Type B pancreatic cell (in vitro differentiated cells): ENCODE measurements at places on chromosomes 11 and 22.

- no peak for DNase-seq
These were observed 16.5 kb downstream of the KCTD21 start for GRCh38 chr11:78171951-78172350.

- no peak for DNase-seq
These were observed 35.2 kb downstream of the ALG9 start for GRCh38 chr11:111836162-111836561.

- no peak for DNase-seq
These were observed 1.2 kb downstream of the DGCR2 start for GRCh38 chr22:19120829-19121630.

- no peak for DNase-seq
These were observed 148.3 kb upstream of the POU2AF2 start for GRCh38 chr11:111097191-111097590.

- DNase-seq, result no peak
These were observed 83.4 kb upstream of the SORL1-AS1 start for GRCh38 chr11:121536126-121536525.

DNA sequence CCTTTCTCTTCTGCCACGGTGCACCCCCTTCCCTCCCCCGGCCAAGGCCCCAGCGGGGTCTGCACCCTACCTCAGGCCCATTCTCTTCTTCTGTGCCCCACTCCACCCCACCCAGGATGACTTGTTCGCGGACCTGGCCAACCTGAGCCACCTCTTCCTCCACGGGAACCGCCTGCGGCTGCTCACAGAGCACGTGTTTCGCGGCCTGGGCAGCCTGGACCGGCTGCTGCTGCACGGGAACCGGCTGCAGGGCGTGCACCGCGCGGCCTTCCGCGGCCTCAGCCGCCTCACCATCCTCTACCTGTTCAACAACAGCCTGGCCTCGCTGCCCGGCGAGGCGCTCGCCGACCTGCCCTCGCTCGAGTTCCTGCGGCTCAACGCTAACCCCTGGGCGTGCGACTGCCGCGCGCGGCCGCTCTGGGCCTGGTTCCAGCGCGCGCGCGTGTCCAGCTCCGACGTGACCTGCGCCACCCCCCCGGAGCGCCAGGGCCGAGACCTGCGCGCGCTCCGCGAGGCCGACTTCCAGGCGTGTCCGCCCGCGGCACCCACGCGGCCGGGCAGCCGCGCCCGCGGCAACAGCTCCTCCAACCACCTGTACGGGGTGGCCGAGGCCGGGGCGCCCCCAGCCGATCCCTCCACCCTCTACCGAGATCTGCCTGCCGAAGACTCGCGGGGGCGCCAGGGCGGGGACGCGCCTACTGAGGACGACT, 15.9 kb downstream of the RTN4RL2 start:
- DNase-seq, result peak; percentile 72

GRCh38 chr11:76459299-76459698, 14.5 kb downstream of the EMSY start:
- DNase-seq, result no peak

DNA sequence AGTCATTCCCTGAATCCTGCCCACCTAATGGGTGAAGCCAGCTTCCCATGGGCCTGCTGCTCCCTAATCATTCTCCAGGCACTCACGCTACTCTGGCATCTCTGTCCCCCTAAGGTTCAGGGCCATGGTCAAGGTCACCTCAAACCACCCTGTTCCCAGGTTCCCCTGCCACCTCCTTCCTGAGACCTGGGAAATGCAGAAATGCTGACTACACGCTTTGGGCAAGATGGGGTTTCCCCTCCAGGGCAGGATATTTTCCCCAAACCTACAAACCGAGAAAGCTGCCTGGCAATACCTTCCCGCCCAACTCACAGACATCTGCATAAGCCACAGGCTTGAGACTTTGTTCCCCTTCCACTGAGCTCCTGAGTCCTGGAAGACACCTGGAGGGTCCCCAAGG, 97.6 kb downstream of the FEZ1 start:
- no peak for DNase-seq

- DNase-seq, result no peak
These were observed 54.2 kb upstream of the CYP2D6 start for GRCh38 chr22:42184852-42185251.

GRCh38 chr11:65431451-65432099, 9.0 kb downstream of the NEAT1 start:
- no peak for DNase-seq

DNA sequence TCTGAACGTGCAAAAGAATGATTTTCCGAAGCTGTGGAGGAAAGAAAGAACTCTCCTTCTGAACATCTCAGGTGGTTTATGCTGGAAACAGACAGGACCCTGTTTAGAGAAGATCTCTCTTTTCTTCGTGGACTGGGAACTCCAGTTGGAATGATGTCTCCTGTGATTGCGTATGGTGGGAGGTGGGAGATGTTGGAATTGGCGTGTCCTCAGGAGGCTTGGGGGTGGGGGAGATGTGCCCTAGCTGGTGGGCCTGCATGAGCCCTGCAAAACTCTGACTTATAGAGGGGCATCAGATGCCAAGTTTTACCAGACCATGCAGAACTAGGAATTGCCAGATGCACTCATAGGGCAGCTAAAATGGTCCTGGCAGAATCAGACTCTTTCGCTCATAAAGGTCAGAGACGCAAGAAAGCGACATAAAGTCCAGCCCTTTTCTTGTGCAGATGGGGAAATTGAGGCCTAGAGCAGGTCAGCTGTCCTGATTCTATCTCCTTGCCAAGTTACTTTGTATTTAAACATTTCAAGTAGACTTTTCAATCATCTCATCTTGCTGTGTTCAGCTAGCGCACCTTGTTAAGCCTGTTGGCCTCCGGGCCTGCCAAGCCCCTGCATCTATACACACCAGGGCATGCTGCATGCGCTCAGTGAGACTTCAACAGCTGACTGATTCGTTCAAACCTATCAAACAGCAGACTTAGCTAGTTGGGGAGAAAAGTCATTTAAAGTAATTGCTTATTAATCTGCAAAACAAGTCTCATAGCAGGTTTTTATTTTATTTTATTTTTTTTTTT, 34.2 kb upstream of the EHF start:
- DNase-seq, result no peak

GRCh38 chr22:46798366-46799350, 36.2 kb downstream of the TBC1D22A start:
- DNase-seq, result peak; percentile 87

DNA sequence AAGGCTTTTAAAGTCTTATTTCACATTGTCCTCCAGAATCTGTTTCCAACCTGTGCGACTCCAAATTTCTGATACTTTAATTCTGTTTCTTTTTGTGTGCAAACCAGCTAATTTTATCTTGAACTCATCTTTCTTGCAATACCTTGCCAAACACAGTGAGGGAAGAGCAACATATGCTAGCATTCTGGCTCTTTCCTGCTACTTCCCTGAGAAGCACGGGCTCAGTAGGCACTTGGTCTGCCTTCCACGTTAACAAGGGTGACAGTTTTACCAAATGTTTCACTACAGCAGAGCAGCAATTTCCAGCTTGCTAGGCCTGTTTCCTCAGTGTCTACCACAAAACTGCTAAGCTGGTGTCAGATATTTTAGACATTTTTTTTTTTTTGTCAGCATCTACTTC, 405.8 kb downstream of the NTM start:
- DNase-seq, result no peak

- no peak for DNase-seq
These were observed 12.3 kb downstream of the TCF20 start for GRCh38 chr22:42258126-42258525.

- no peak for DNase-seq
These were observed 4.8 kb upstream of the FAM118A start for GRCh38 chr22:45304971-45305370.

- no peak for DNase-seq
These were observed 14.3 kb downstream of the ADORA2A start for GRCh38 chr22:24441406-24442351.

- no peak for DNase-seq
These were observed 44.5 kb downstream of the SMCO4 start for GRCh38 chr11:93498641-93499040.

DNA sequence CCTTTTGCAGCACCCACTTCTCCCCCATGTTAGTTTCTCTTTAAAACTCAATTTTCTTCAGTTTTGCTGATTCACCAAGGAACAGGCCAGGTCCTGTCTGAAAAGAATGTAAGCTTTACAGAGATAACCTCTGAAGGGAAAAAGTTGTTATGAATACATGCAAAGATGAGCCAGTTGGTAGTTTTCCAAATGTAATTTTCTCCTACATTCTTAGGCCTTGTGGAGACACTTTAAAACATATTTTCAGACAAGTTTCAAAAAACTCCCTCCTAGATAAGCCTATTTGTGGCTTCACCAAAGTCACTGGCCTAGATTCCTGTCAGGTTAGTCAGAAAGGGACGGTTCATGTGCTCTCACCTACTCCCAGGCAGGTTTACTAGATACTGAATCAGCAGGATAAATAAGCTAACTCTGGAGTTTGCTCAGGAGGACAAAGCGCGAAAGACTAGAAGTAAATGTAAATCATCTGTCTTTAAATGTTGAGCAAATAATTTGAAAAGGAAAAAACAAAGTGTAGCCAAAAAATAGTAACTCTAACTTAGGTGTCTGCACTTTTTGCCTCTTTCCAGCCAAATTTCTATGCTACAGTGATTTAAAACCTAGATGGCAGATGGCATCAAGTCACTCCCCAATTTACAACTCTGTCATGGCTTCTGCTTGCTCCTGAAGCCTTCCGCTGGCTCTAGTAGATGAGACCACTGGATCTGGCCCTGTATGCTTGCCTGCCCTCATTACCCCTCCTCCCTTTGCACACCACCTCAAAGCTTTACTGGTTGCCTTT, 4.9 kb upstream of the ATP6V1E1 start:
- no peak for DNase-seq

DNA sequence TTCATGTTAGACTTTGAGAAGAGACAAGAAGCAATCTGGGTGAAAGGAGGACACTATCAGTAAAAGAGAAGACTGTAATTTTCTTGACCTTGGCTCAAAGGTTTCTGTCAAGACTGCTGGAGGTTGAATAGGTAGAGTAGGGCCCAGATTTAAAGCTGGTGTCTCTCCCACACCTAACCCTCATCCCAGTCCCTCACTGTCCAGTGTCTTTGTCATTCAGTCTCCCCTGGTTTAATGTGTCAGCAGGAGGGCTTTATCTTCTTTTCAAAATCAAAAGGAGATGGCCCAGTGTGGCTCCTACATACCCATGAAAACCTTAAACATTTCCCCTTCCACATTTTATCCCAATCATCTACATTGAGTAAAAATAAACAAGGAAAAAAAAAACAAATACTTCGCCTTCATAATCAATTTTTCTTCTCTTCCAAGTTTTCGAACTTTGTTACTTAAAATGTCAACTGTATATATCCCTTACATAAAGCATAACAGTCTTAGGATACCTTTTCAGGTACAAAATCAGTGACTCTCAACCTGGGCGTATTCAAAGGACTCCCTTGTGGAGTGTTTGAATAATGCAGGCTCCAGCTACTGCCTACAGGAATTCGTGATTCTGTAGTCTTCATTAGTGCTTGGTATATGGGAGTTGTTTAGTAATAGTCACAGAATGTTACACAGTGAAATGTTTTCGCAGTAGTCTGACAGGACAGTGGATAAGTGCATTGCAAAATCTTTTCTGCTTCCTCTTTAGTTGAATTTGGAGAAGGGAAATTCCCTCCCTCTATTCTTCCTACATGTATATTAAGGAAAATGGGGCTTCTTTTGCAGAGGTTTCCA, 87.2 kb downstream of the FAT3 start:
- DNase-seq, result no peak

DNA sequence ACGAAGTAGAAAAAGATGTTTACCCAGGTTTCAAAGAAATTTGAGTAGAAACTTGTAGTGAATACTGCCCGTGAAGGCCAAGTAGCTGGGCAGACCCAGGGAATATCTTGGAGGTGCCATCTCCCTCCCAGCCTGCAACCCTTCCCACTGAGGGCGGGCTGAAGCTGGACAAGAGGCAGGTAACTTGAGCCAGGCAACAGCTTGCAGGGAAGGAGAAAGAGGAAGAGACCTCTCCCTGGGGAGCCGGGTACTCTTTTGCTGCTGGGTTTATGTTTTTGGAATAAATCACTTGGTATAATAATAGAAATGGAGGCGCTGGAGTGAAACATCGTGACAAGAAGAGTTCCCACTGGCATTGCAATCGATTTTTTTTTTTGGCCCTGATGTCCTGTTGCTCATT, 49.4 kb upstream of the JAM3 start:
- no peak for DNase-seq

DNA sequence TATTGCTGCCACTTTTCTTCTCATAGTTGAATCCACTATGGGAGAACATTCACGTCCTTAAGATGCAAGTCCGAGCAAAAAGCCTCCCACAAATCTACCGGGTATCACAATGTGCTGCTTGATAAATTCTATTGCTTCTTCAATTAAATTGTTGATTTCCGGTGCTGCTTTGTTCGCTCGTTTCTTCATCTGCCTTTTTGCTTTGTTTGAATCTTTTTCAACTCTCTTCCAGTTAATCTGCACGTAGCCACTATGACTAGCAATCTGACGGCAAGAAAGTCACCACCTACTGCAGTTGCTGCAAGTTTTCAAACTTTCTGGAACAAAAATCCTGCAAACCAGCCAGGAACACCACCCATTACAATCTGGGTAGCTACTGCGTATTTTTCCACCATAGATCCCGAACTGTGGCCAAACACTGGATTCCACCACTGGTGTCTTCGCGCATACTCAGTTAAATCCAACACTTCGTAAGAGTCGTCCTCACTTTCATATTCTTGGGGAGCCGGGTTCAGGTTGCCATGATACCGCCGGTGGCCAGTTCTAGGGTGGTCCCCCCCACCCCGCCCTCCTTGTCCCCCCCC, 59.1 kb downstream of the CLMP start:
- no peak for DNase-seq
